ENCODE measurements at places on chromosomes 11 and 22.

DNA sequence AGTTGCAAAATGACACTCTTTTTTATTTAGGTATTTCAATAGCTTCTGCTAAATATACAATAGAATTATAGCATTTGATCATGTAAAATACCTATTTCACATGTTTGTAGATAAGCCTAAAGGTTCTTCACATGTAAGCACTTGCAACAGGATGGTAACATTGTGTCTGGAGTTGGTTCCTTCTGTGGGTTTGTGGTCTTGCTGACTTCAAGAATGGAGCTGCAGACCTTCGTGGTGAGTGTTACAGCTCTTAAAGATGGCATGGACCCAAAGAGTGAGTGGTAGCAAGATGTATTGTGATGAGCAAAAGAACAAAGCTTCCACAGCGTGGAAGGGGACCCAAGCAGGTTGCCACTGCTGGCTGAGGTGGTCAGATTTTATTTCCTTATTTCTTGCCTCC, 246.4 kb upstream of the PDGFD start:
- DNase-seq, result no peak

GRCh38 chr22:33271390-33272161, 213.4 kb upstream of the SYN3 start:
- no peak for DNase-seq

DNA sequence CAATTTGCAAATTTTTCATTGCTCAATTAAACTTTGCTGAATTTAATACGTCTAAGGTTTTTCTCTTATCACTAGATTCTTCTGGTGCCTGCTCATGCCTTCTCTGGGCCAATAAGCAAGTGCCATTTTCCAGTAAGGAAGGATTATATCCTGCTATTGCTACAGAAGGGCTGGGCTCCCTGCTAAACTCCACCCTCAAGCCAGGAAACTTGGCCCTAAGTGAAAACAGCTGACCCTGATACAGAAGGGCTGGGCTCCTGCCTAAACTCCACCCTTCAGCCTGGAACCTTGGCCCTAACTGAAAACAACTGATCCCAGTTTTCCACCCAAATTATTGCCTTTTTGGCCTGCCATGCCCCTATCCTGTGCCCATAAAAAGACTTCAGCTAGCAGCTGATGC, 385.3 kb downstream of the DYNC2H1 start:
- DNase-seq, result no peak

DNA sequence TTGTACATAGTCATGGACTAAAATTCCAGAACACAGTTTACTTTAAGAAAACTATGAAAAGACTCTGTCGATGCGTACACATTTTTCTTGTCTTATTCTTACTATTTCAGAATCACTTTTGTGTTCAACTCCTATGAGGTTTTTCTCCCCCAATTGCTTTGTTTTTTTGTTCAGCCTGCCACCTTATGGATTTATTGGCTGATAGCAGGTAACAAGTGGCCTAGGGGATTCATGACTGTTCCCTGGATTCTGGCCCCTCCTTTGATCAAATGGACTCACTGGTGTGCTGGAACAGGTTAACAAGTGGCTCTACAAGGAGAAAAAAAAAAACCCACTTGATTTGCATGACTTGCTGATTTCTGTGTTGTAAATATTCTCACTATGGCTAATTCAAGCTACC, 10.6 kb downstream of the MMP20 start:
- no peak for DNase-seq

- DNase-seq, result no peak
Observed at GRCh38 chr11:102810950-102811660, 13.1 kb upstream of the MMP1 start.

- DNase-seq, result no peak
Observed at GRCh38 chr22:40628354-40629042, 8.0 kb downstream of the MRTFA start.

- no peak for DNase-seq
Observed at GRCh38 chr11:134414766-134415765, 3.0 kb upstream of the B3GAT1 start.

DNA sequence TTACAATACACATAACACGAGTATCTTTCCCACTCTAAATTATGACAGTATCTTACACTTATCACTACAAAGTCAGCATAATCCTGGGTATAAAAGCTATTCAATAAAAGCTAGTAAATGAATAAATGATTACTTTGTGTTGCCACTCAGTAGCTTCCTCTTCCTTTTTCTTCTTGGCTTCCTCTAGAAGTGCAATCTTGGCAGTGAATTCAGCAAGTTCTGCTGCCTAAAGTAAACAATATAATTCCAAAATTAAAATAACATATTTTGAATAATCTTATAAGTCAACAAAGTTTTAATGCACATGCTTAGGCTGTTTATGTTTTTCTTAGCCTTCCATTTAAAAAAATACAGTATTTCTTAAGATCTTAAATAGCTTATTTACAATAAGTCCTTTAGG, 60.4 kb downstream of the RDX start:
- DNase-seq, result no peak

GRCh38 chr22:42994917-42995562, 19.9 kb downstream of the PACSIN2 start:
- DNase-seq, result no peak

DNA sequence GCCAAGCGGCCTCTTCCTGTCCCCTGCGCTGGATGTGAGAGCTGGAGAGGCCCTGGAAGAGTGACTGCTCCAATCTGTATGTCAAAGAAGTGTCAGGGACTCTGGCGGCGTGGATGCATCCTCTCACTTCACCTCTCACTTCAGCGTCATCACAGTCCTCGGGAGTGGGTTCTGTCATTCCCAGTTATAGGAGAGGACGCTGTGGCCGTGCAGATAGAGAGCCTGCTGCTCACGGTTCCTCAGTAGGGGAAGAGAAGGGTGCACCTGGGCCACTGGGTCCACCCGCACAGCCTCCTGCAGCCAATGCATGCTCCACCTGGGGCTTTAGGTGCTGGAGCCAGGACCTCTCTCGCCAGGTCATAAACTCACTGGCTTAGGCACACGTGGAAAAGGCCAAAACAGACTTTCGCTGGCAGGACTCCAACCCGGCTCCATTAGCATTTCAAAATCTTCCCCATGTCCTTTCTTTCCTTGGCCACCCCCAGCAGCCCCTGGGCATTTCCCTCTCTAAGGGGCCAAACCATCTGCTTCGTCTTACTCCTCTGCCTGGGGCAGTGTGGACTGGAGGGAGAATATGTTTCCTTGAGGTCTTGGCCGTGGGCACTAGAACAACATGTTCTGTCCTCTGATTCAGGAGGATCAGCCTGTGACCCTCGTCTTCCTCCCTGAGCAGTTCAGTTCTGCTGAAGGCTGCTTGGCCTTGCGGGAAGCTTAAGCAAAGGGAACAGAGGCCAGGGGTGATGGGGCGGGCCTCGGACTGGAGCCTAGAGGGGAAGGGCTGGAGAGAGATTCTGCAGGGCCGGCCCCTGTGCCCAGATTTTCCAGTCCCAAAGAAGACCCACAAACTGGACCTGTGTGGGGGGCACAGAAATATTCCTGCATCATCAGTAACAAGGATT, 57.8 kb downstream of the ST14 start:
- no peak for DNase-seq

- DNase-seq, result no peak
Observed at GRCh38 chr11:68994161-68994893, 13.5 kb upstream of the MRGPRD start.

GRCh38 chr11:132057266-132057665, 686.9 kb downstream of the NTM start:
- no peak for DNase-seq

- no peak for DNase-seq
Observed at GRCh38 chr22:20423008-20423905, 14.4 kb downstream of the SCARF2 start.

DNA sequence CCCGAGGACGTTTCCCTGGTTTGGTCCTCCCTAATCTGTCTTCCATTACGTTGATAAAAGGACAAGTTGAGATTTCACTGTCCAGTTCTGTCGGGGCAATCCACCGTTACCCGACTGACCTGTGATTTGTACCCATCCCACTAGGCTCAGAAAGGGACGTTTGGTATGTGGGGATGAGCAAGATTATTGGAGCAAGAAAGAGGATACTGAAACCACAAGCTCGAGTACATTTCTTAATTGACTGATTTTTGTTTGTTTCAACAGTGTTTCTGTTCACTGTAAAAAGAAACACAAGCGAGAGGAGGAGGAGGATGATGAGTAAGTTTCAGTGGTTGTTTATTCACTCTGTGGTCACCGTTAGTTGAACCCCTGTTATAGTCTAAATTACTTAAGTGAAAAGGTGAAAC, 969 bp downstream of the CCDC117 start:
- DNase-seq, result no peak

DNA sequence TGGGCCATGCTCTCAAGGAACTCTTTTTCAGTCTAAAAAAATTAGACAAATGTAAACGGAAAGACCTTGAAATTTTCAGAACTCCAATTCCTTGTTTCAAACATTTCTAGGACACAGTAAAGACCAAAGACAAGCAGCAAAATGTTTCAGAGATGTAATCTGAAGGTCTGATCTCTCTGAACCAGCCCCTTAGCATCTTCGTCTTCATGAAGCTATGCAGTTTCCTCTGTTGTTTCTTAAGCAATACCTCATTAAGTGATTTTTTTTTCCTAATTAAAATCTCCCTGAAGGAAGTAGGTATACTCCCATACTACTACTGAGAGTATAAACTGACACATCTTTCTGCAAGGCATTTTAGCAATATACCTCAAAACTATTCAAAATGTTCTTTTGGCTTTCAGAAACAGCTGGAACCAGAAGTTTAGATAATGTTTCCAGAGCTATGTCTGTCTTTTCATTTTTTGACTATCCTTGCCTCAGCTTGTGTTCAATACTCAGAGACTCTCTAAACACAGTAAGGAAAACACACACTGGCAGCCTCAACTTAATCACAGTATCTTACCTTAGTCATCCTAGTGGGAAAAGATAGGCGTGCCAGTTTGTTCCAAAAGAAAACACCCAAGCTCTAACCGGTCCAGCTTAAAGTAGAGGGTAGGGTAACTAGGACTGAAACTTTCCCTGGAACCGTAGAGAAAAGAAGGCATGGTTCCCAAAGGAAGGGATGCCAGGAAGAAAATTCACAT, 25.1 kb downstream of the SBF2 start:
- DNase-seq, result no peak

DNA sequence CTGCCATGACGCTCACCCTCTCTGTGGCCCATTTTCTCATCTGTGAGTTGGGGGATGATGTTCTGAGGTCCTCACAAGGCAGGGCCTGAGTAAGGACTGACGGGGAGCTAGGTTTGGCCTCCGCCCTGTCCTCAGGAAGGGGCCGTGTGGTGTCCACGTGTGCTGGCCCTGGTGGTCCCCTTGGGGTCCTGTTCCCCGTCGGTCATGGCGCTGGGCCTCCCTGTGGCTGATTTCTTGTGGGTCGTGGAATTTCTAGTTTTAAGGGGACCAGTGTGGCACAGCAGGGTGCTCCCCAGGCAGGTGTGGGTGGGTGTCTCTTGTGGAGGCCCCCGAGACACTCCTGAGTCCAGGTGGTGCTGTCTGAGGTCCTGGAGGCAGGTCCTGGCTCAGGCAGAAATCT, 5.9 kb downstream of the LINC01488 start:
- no peak for DNase-seq

- DNase-seq, result no peak
Observed at GRCh38 chr11:13721760-13722159, 53.3 kb downstream of the FAR1 start.

- DNase-seq, result peak; percentile 11
Observed at GRCh38 chr11:14578541-14578956, 58.4 kb upstream of the PSMA1 start.

- DNase-seq, result no peak
Observed at GRCh38 chr11:85088286-85088685, 538.9 kb downstream of the DLG2 start.

GRCh38 chr11:78667461-78667860, 92.8 kb upstream of the NARS2 start:
- DNase-seq, result no peak

GRCh38 chr11:117786135-117786870, 10.7 kb downstream of the DSCAML1 start:
- DNase-seq, result no peak

- DNase-seq, result no peak
Observed at GRCh38 chr11:109426442-109427240, 4.7 kb downstream of the C11orf87 start.

DNA sequence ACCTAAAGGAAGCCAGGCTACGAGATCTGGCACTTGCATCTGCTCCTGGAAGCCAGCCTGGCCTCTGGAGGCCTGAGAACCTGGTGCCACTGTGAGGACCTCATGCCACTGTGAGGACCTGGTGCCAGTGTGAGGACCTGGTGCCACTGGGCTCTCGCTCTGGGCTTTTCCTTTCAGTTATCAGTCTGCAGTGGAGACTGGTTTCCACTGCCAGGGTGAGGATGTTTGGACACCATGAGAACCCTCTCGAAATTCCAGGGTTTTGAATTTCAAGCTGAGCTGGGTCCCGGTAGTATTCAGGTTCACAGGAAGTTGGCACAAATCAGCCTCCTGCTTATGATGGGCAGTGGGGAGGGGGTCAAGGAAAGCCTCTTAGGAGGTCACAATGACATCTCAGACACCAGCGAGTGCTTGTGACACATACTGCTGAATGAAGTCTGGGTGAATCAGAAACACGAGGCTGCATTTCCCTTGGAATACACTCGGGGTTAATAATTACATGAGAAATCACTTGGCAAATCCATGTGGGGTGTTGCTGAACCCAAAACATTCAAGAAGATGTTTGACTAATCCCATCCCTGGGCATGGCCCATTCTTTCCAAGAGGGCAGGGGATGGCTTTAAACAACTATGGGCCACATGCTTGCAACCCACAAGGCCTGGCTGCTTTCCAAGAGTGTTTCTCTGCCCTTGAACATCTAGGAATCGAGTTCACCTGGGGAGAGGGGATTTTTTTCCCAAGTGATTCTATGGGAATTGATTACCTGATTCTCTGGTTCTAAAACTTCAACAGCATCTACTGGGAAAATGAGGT, 60.2 kb downstream of the LINC01488 start:
- DNase-seq, result no peak

- peak; percentile 31 for DNase-seq
Observed at GRCh38 chr11:116853461-116854073, 16.1 kb upstream of the APOA1 start.

DNA sequence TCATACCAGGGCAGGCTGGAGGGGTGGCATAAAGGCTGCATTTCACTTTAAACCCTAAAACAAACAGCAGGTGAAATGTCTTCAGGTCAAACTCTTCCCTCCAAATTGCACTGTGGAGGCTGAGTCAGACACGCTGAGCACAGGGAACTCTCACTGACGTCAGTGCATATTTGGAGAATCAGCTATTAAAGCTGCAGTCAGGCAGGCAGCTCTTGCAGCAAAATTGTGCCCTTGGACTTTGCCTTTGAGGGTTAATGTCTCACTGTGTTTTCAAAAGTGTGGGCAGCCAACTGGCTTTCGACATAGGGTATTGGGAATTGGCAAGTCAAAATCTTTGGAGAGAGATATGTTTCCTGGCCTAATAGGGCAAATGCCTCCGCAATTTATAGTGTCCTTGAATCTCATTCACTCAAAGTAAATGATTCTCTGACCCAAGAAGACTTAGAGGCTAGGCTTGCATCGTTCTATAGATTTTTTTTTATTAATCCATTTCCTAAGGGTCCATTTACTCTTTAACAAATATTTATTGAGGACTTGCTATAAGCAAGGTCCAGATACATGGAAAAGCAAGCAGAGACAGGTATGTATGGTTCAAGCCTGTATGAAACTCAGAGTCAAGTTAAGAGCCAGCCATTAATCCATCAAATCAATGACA, 27.7 kb upstream of the SMCO4 start:
- DNase-seq, result no peak
